ENCODE measurements at places on chromosomes 7 and 10.

DNA sequence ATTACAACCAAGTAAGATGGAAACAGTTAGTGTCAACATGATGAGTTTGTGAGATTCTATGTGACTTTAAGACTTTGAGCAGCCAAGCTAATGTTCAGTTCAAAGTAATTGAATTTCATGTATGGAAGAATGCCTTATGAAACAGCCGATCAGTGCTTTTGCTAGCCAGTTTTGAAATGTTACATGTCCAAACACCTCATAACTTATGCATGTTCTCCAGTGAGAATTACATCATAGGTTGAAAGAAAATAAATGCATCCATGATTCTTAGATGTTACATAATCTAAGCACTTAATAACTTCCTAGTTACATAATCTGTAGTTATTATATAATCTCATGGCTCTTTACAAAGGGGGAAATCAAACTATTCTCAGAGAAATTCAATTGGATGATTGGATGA lies 211.3 kb downstream of the BICC1 start:
- DNase-seq, result no peak

DNA sequence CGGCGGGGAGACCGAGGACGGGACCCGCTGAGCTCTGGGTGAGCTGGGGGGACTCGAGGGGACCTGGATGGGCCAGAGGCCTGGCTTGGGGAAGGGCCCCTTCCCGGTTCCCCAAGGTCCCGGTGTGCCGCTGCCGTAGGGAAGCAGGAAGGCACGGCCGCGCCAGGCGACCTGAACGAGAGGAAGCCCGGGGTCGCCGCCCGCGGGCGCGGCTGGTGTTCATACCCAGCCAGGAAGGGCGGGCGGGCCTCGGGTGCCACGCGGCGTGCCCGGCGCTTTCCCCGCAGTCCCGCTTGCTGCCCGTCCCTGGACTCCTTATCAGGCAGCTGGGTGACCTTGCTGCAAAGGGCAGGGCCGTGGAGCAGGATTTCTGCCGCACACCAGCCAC lies 38.0 kb downstream of the ZNF777 start:
- no peak for DNase-seq

- DNase-seq, result no peak
Observed at GRCh38 chr7:85529201-85529600, 342.3 kb upstream of the SEMA3D start.

- no peak for DNase-seq
Observed at GRCh38 chr10:77231375-77231774, 406.2 kb downstream of the KCNMA1 start.

DNA sequence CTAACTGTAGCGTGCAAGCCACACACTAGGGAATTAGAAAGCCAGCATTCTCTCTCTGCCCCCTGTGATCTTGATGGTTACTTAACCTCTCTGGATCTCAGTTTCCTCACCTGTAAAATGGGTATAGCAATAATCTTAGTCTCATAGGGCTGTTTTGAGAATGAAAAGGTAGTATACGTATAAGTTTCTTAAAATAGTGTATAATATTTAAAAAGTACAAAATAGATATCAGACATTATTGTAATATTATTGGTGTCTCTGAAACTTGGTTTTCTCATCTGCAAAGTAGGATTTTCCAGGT lies 80.4 kb downstream of the CHN2 start:
- no peak for DNase-seq

- DNase-seq, result no peak
Observed at GRCh38 chr7:149020483-149020882, 7.8 kb downstream of the PDIA4 start.

GRCh38 chr10:69327463-69328379 lies 49.4 kb downstream of the HK1 start:
- DNase-seq, result no peak

GRCh38 chr10:22780474-22780885 lies 66.1 kb upstream of the PIP4K2A start:
- no peak for DNase-seq

DNA sequence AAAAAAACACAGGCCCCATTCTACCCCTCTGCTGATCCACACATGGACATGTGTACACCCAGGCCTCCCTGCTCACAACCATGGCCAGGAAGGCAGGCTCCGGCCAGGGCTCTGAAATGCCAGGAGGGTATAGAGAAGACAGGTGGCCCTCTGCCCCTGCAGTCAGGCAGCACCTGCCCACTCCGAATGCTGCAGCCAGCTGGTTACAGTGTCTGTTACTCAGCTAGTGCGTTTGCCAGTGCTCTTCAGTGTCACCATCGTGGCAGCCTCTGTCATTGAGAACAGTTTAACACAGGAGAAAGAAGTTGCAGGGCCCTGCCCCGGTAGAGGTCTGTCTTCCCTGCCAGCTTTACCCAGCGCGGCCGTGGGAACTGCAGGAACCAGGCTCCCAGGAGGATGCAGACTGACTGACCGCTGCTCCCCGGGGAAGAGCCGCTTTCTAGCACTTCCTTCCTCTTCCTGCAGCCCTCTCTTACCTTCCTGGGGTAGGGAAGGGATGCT lies 128.8 kb upstream of the FAM20C start:
- no peak for DNase-seq
